ENCODE measurements at places on chromosomes 6 and 20. TPM values are rescaled to one million over a fixed set of nuclear protein-coding genes. Genes with fewer than 3 reads are reported as not detected.

DNA sequence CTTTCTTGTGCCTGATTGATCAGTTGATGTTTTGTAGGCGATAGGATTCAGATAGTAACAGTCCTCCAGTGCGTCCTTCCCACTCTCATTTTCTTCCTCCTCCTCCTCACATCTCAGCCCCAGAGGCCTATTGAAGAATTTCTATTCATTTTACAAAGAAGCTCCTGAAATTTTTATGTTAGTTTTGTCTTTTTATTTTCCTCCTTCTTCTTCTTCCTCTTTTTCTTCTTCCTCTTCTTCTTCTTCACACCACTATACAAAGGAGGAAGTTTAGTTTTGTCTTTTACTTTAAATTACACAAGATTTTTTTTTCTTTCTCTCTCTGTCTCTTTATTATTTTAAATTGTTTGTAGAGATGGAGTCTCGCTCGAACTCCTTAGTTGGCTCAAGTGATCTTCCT, 19.1 kb downstream of the BTN2A1 start:
- DNase-seq: no peak

DNA sequence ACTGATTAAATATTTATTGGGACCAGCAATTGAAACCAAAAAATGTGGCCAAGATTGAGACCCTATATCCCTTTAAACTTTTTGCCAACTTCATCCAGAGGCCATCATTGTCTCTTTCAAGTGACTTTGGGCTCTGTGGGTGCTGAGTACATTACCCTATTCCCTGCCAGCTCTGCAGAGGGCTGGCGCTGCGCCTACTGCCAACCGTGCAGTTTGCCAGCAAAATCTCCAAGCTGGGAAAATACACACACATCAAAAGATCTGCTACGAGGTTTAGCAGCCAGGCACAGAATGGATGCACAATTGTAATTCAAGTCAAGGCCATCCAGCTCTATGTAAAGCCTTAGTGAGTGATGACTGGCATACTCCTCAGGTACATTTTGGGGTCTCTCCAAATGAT, 125.0 kb downstream of the CBLN4 start:
- peak; percentile 10 for DNase-seq

The TMEM242 gene
- total RNA-seq: 11.1 TPM

DNA sequence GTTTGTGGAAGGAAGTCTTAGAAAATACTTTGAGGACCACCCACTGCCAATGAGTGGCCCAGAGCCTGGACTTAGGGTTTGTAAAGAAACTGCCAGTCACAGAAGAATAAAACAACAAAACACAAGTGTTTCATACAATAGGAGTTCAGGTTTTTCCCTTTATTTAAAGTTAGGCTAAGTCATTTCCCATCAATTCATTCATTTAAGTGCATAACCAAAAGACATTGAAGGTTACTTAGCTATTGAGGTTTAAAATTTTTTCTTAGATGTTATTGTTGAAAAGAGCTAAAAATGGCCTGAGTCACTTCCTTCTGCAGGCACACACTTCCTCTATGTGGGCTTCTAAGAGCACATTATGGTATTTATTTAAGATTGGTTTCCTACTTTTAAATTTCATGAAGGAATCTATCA, 54.2 kb downstream of the ARMC2 start:
- no peak for DNase-seq

- DNase-seq: no peak
Observed at GRCh38 chr6:168318090-168318489, 1.5 kb downstream of the DACT2 start.

DNA sequence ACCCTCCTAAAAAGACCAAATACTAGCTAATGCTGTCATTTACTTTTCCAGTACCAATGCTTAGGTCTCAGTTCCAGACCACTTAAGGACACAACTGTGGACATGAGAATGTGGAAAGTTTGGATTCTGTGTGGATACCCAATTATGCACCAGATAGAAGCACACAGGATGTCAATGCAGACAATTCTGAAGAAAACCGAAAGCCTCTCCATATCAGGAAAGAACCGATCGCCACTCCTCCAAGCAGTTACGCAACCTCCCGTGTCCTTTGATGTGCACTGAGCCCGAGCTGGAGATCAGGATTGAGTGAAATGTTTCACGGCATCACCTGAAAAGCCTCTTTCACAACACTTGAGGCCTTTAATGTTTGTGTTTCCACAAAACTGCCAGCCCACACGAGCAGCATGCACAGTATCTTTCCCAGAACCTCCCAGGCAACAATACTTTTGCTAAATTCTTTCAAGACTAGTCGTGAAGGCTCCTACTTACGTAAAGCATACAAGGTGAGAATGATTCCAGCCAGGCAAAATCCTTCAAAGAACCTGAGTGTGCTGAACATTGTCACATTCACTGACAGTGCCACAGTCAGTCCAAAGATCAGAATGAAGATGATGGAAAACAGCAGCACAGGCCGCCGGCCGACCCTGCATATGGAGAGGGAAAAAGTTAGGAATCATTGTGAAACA, 47.0 kb downstream of the SLC22A23 start:
- no peak for DNase-seq

- peak; percentile 38 for DNase-seq
Observed at GRCh38 chr20:4135385-4136077, 120.2 kb upstream of the RNF24 start.

The FAXC gene
- 49.3 TPM for total RNA-seq

DNA sequence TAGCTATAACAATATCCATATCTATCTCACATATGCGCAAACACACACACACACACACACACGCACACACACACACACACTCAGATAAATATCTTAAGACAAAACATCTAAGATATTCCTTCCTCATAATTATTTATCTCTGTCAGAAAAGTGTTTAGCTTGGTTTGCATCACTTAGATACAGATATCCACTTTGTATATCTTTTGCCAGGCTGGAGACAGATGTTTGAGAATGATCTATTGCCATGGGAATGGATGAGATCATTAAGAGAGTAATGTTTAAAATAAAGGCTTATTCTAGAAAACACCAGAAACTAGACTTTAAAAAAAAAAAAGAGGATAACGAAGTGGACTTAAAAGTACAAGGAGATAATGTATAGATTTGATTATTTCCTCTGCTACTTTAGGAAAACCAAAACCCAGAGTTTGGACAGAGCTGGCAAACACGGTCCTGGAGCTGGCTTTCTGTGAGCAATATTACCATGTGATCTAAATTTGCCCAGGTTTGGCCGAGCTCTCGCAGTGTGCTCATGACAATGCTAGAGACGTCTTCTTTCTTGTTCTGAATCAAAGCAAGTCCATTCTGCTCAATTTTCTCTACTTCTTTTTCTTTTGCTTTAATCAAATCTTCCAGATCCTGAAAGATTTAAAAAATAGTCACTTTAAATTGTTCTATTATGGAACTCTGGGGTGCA, 411.8 kb downstream of the SYNE1 start:
- no peak for DNase-seq

- DNase-seq: no peak
Observed at GRCh38 chr6:35302604-35303241, 5.1 kb downstream of the DEF6 start.

All from occipital lobe (tissue), 3 donors.